ENCODE measurements at places on chromosomes 3 and 15.
A peak's percentile ranks its signal among the peaks of the same experiment; 100 is the strongest.

DNA sequence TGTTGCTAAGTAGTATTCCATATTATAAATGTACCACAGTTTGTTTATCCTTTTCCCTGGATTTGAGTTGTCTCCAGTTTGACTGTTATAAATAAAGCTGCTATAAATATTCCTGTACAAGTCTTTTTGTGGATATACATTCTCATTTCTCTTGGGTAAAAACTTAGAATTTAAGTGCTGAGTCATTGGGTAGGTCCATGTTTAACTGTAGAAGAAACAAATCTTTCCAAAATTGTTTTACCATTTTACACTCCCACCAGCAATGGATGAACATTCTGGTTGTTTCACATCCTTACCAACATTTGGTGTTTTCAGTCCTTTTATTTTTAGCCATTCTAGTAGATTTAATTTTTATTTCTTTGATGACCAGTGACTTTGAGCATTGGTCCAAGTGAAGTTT lies 74.0 kb upstream of the TNFAIP8L3 start:
- DNase-seq, result no peak

GRCh38 chr15:91564631-91565030 lies 288.9 kb upstream of the SLCO3A1 start:
- no peak for DNase-seq

- DNase-seq, result peak; percentile 73
Measured at GRCh38 chr3:141487521-141488252, 860 bp downstream of the RASA2 start.

DNA sequence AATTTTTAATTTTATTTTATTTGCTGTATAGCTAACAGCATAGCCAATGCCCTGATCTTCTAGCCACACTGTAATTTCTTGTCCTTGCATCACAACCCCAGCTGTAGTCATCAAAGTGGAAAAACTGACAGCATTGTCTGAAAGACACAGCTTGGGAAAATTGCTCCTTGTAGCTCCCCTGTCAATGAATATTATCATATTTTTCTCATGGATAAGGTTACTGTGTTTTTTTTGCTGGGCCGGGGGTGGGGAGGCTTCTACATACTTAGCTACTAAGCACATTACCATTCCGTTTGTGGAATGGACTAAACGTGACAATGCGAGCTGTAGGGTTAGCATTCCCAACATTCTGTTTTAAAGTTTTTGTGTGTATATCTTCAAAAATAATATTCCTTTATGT lies 381.3 kb downstream of the TIGIT start:
- DNase-seq, result no peak

- DNase-seq, result no peak
Measured at GRCh38 chr15:72389231-72389630, 8.9 kb upstream of the TMEM202 start.

Data from GM03348 (cell line).